NCI-H1930 (cell line): ENCODE measurements at places on chromosomes 5 and 9.
A peak's percentile ranks its signal among the peaks of the same experiment; 100 is the strongest.

GRCh38 chr5:54717870-54718269 is 200.3 kb downstream of the SNX18 start:
- no peak for DNase-seq

- no peak for DNase-seq
Observed at GRCh38 chr5:140664030-140664358, 710 bp upstream of the WDR55 start.

DNA sequence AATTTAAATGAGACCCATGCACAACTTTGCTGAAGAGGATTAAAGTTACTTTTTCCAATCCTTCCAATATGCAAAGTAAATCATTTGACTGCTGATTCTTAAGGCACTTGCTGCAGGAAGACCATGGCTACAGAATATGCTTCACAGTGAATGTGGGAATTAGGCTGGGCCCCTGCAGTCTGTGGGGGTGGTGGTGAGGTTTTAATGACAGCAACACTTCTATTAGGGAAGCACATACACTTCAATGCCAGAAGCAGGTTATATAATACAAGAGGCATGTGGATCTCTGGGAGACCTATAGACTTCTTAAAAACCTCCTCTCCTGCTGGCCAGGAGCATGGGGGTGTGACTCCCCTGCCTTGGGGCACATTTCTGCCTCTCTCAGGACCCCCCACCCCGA is 124.5 kb upstream of the KLF9 start:
- no peak for DNase-seq

GRCh38 chr5:53607886-53608285 is 47.4 kb downstream of the NDUFS4 start:
- DNase-seq = no peak

GRCh38 chr5:140926443-140927227 is 536 bp downstream of the PCDHAC1 start:
- DNase-seq = peak; percentile 60

- DNase-seq = no peak
Observed at GRCh38 chr5:167877114-167877722, 414.2 kb upstream of the WWC1 start.

- DNase-seq = no peak
Observed at GRCh38 chr5:368183-369084, 46.9 kb downstream of the AHRR start.

GRCh38 chr5:143755966-143756365 is 56.0 kb upstream of the HMHB1 start:
- DNase-seq = no peak

DNA sequence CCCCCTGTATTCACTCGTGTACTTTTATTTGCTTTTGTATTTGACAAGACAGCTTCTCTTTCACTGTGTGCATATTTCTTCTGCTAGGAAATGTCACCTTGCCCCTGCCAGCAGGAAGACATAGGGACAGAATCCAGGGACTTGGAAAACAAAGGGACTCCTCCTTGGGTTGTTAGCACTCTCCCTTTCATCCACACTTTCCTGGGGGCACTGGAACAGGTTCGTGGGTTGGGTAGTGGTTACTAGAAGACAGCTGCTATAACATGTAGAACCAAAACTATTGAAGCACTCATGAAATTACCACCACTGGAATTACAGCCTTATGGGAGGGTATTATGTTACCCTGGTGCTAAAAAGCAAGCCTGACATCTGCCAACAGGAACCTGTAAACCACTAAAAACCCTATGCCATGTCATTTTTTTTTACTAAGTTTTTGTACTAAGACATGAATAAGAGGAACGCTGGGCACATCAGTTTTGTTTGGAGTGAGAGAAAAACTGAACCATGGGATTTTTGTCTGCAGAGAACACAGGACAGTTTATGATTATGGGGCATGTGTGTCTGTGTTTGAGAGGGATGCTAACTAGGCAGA is 4.7 kb upstream of the CCL28 start:
- DNase-seq = no peak

DNA sequence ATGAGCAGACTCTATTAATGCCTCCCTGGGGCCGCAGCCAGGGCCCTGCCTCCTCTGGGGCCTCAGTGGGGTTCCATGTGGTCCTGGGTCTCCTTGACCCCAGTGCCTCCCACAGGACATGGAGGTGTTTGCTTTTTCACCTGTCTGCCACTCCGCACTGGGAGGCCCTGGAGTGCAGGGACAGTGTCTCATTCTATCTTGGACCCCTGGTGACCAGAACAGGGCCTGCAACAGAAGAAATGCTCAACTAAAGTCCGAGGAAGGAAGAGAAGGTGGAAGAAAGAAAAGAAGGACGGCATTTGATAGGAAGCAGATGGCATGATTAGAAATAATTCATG is 243.2 kb downstream of the CDK5RAP2 start:
- no peak for DNase-seq

DNA sequence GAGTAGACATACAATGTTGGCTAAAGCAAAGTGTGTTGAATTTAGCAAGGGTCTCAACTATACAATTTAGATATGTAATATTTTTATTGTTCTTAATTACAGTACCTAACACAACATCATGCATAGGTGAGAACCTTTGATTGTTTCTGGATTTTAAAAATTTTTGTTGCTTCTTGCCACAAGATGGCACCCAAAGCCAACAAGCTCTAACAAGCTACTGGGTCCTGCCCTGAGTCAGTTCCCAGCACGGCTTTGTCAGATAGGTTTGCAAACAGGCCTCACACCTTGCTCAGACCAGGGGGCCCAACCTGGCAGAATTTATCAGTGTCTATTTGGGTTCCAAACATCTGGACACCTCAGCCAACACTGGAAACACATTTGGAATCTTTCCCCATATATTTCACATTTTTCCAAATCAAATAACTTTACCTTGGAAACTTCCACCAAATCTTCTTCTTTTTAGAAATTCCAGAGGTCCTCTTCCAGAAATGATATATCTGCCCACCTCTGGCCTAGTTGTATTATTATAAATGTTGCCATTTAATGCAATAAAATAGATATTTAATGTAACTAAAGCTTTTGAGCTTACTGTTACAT is 49.5 kb upstream of the EGFLAM start:
- DNase-seq = peak; percentile 62

GRCh38 chr5:168590666-168591065 is 11.5 kb upstream of the PANK3 start:
- no peak for DNase-seq

DNA sequence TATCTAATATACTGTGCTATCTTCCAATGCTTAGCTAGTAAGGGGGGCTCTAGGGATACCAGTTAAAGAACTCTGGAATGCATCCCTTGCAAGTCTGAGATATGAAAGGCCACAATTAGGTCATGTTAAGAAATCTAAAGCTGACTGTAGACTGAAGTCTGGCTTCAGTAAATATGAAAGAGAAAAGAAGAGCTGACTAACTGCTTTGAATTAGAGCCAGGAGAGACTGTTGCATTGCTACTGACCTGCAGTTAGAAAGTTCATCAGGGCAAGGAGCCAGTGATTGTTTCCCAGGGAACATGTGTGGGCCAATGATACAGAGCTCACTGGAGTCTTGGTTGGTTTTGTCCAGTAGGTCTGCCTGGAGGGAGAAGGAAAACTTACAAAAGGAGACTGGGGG is 472.1 kb upstream of the TNC start:
- no peak for DNase-seq

- no peak for DNase-seq
Observed at GRCh38 chr9:109600142-109600541, 102.0 kb upstream of the PTPN3 start.

GRCh38 chr5:172178301-172178987 is 9.6 kb downstream of the STK10 start:
- DNase-seq = no peak

DNA sequence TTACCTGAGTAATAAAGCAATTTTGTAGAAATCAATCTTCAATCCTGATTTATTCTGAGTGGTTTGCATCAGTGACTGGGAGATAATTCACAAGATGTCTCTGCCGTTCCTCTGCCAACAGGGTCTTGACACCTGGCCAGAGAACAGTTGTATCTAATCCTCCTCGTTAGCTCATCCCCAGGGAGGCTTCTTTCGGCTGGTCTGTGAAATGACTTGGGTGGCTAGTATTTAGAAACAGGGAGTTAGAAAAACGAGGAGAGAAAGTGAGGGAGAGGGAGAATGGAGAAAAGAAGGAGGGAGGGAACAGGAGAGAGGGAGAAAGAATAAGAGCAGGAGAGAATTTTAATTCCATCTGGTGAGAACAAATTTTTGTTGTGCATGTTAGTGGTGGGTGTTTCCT is 600.2 kb upstream of the TLE4 start:
- DNase-seq = peak; percentile 92

- DNase-seq = no peak
Observed at GRCh38 chr9:38066914-38067858, 1.8 kb downstream of the SHB start.

DNA sequence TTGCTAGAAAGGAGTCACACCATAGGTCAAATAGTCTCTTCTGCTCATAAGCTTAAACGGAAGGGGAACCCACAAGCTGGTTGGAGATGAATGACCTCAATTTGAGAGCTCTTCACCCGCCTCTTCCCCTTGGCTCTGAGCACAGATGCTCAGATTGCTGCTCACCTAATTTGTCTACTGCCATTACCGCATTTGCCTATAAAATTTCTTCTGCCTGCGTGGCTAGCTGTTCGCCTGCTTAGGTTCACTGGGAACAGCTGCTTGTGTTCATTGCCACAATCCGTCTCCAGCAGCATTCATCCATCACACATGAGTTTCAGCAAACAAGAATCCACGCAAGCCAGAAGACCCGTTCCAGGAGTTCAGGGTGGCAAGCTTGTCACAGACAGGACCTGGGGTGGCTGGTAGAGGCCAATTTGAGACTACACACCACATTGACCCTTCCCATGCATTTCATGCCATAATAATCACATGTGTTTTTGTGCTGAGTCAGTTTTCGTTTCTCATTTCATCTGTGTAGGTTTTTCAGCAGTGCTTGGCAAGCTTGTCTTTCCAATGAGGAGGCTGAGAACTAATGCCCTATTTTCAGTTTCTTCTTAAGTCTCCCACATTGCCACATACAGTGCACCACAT is 50.2 kb upstream of the DNAH5 start:
- DNase-seq = no peak

- no peak for DNase-seq
Observed at GRCh38 chr9:8760000-8760767, 960.6 kb upstream of the DMAC1 start.

DNA sequence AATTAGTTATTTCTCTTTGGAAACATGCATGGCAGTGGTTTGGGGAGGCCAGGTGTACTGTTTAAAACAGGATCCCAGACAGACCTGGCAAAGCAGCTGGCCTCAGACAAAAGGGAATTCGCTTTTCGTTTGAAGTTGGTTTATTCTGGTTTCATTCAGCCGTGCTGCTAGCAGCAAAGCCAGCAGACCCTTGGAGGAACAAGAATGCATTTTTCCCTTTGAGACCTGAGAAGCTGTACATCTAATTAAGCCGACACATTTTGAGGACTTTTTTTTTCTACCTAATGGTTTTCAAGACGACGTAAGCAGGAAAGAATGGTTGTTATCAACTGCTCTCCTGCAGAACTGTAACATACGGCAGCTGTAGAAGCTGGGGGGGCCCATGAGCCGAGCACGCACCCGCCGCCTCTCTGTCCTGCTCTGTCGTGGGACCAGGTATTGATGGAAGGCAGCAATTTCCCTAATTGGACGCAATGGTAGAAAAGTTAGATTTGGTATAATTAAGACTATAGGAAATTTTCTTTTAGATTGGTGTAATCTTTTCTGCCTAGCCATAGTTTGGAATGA is 13.6 kb downstream of the PLEKHG4B start:
- DNase-seq = no peak

- DNase-seq = no peak
Observed at GRCh38 chr5:146337928-146338327, 711 bp upstream of the POU4F3 start.

DNA sequence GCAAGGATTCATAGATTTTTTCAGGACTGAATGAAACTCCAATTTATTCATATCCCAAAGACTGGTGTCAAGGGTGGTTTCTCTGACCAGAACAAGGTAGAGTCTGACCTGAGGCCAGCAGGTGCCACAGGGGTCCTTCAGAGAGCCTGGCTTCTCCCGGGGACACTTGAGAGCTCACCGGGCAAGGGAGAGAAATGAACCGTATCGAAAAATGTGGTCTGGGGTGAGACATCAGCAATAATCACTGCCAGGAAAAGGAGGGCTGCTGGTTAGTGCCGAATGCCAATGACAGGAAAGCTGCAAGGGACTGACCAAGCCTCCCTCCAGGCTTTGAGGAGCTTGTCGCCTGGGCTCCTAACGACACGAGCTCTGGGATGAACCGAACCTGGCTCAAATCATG is 142.7 kb downstream of the TTLL11 start:
- DNase-seq = no peak

DNA sequence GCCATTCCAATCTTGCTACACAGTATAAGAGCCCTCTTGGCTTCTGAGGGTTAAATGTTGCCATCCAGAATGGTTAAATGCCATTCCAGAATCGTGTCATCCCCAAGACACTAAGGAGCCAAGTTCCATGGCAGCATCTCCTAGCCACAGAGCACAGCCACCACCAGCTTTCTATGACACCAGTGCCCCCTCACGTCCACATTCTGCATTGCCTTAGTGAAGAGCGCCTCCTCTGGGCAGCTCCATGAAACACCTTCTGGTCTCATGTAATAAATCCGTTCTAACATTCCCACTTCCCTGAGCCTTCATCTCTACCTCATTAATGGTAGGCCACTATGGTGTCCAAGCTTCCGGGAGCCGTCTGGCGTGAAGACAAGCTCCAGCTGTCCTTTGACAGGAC is 12.4 kb downstream of the CBY3 start:
- no peak for DNase-seq

DNA sequence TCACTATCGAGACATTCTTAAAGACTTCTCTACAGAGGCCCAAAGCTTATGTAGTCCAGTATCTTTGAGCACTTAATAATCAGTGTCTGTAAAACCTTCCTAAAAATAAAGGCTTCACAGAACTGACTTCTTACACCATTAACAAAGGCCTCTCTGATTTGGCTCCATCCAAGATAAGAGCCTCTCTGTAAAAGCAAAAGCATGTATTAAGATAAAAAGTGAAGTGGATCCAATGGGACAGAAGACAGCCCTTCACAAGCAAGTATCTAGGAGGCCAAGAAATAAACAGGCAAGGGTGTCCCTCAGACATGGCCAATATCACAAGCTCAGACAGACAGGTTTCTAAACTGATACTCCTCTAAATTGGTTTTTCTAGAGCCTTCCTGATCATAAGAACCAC is 11.9 kb downstream of the LHFPL2 start:
- DNase-seq = no peak

- no peak for DNase-seq
Observed at GRCh38 chr9:27125936-27126335, 16.9 kb downstream of the TEK start.
